Activated T-cell treated with anti-CD3 and anti-CD28 coated beads, Interleukin-2, amount 50 U/mL, for 4 hours (primary cell): ENCODE measurements at places on chromosomes 12 and 14. TPM values are rescaled to one million over a fixed set of nuclear protein-coding genes. Genes with fewer than 3 reads are reported as not detected.

Gene CEBPE
- not detected for total RNA-seq

Gene MIP
- total RNA-seq: 0.08 TPM

Gene IL26
- 0.84 TPM for total RNA-seq

GRCh38 chr12:41213648-41214047 is 25.5 kb downstream of the PDZRN4 start:
- DNase-seq: no peak

- DNase-seq: no peak
Measured at GRCh38 chr14:53979747-53980642, 23.4 kb upstream of the BMP4 start.

DNA sequence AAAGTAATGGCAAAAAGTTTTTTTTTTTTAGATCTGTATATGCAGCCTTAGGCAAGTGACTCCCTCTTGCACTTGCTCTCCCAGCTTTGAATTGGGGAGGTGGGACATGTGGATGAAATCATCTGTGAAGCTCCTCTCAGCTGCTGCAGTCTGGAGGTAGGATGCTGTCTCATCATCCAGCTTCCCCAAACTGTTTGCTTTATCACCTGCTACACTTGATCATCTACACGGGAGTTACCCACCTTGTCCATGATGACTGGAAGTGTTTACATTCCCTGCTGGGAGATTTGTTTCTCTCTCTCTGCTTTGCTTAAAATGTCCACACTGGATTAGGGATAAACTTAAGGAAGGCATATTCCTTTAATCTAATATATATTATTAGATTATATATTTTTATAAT is 8.5 kb upstream of the FGF23 start:
- DNase-seq: no peak

DNA sequence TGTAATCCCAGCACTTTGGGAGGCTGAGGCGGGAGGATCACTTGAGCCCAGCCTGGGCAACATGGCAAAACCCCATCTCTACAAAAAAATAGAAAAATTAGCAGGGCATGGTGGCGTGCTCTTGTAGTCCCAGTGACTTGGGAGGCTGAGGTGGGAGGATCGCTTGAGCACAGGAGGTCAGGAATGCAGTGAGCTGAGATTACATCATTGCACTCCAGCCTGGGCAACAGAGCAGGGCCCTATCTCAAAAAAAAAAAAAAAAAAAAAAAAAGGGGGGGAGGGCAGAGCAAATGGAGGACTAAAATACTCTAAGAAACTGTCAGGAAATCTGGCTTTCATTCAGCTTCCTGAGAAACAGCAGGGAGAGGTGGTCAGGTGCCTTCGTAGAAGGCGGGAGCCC is 31.7 kb upstream of the TSPAN9 start:
- no peak for DNase-seq

DNA sequence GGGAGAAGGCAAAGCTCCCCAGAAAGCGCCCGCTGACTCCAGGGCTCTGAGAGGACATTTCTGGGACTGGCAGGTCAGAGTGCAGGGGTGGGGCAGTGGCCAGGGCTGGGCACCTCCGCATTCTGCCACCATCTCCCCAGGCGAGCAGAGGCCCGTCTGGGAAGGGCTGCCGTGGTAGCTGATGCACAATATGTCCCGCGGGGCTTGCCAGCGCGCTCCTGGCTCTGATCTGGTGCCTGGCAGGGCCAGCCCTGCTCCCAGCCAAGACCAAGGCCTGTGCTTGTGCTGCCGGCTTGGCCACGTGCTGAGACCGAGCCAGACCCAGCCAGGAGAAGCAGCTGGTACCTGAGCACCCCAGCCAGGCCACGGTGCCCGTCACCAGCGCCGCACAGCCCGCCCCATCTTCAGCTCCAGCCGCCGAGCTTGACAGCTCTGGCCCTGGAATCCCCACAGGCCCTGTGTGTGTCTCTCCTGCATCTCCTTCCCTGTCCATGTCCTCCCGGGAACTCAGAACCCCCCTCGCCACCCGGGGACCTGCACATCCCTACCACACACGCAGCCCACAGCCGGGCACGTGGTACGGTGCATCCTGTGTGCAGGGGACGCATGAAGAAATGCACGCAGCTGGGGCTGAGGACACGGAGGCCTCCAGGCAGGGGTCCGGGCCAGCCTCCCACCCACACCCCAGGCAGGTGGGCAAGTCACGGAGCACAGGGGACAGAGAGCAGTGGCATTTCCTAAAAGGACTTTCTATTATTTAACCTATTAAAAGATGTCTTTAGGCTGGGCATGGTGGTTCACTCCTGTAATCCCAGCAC is 68.6 kb upstream of the C14orf180 start:
- no peak for DNase-seq

- DNase-seq: peak; percentile 30
Measured at GRCh38 chr12:104478396-104479122, 21.8 kb downstream of the CHST11 start.

DNA sequence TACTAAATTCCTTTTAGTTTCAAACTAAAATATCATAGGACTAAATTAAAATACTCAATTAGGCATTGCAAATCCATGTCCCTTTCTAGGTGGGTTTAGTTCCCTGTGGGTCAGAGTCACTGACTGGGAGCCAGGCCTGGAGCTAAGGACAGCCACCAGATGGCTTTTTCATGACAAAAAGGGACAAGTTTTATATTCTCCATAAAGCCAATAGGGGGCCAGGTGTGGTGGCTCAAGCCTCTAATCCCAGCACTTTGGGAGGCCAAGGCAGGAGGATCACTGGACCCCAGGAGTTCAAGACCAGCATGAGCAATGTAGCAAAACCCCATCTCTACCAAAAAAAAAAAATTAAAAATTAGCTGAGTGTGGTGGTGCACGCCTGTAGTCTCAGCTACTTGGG is 35.4 kb upstream of the EIF5 start:
- no peak for DNase-seq

GRCh38 chr12:94566345-94566744 is 84.0 kb downstream of the TMCC3 start:
- no peak for DNase-seq

DNA sequence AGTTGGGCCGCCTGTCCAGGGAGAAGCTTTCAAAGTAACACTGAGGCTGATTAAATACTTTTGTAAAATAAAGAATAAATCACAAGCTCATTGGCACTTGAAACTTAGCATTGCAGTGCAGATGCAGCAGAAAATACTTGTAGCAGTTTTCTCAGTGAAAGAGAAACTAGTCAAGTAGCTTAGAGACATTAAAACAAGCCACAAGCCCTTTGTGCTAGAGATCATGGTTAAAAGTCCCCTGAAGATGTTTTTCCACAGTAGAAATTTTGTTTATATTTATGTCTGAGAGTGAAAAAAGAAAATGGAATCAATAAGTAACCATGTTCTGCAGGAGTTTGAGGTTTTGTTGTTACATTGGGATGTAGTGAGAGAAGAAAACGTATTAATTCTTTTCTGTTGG is 5.9 kb downstream of the PSEN1 start:
- DNase-seq: no peak

GRCh38 chr12:106917503-106917902 is 38.2 kb upstream of the TMEM263 start:
- DNase-seq: no peak
